ENCODE measurements at places on chromosomes 4 and X.

- no peak for DNase-seq
These were observed 617.4 kb downstream of the CENPC start for GRCh38 chr4:66927937-66928336.

- peak; percentile 41 for DNase-seq
These were observed 8.0 kb downstream of the ZNF827 start for GRCh38 chr4:145930592-145930991.

DNA sequence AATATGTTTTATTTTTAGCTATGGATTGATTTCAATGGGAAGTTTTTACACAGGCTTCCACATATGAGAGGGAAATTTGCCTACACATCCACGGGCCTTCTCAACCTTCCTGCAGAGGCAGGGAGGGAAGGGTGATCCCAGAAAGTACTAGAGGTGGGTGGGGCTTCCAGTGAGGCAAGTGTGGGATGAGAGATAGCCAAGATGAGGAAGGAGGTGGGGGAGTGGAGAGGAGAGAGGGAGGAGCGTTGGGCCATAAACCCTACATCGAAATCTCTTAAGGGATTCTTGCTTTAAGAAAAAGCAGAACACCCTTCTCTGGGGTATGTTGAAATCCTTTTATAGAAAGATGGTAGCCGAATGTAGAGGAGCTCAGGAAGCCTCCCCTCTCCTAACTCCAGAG is 19.0 kb downstream of the NKX6-1 start:
- DNase-seq = no peak

DNA sequence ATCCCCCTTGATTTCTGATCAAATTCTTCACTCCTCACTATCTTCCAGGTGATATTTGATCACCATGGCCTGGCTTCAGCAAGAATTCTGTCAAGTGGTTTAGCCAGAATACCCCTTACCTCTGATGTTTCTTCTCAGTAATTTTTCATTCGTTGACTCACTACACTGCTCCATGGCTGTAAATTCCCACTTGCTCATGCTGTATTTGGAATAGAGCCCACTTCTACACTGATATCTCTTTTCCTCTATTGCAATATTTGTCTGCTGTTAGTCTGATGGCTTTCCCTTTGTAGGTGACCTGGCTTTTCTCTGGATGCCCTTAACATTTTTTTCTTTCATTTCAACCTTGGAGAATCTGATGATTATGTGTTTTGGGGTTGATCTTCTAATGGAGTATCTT is 73.9 kb upstream of the DIPK2B start:
- DNase-seq = peak; percentile 13

GRCh38 chr4:2924765-2925301 is 38.4 kb downstream of the NOP14 start:
- no peak for DNase-seq

GRCh38 chr4:112318239-112319142 is 21.3 kb downstream of the ALPK1 start:
- no peak for DNase-seq

DNA sequence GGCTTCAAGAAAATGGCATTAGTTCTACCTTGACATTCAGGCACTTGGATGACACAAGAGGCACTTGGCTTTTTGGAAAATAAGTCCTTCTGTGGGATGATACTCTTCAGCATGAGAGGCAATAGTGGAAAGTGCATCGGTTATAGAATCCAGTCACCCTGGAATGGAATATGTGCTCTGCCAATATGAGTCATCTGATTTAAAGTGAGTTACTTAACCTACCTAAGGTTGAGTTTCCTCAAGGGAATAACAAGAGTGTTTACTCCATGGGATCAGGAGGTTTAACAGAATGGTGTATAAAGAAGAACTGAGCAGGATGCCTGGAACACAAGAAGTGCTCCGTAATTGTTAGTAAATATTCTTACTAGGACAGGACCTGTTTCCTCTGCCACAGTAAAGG is 10.7 kb downstream of the SLC39A8 start:
- DNase-seq = peak; percentile 19

DNA sequence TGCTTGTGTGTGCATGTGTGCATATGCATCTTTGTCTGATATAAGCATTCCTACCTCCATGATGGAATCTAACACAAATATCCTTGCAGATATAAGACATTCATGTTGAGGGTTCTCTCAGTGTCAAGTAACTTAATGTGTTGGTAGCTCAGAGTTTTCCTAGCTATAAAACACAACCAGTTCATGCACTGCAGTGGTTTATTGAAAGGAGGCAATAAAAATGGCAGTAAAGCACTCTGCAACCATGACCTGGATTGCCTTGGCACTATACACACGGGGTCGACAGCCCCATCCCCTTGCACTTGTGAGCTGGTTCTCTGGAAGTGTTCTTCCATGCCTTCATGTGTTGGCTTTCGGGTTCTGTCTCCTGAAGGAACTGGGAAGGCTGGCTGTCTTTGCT is 38.9 kb downstream of the GPC4 start:
- no peak for DNase-seq

DNA sequence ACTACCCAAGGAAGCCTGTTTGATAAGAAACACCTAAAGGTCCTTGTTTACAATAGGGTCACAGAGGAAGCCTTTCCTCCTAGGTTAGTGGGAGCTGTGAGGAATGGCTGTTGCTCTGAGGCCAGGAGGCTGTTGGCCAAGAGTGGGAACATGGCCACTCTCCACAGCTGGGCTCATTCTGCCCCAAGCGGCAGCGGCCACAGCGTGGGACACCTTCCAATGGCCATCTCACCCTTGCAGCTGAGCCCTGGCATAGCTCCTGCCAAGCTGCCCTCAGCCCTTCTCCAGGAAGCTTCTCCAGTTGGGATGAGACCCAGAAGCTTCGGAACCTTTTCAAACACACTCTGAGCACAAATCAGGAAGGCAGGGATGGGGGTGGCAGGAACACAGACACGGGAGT is 111.8 kb upstream of the MAP3K15 start:
- DNase-seq = no peak

- DNase-seq = no peak
These were observed 41.3 kb downstream of the CC2D2A start for GRCh38 chr4:15510961-15511360.

GRCh38 chr4:53119680-53120079 is 246.2 kb downstream of the SCFD2 start:
- DNase-seq = peak; percentile 67

- peak; percentile 99 for DNase-seq
These were observed 36.9 kb downstream of the EVC start for GRCh38 chr4:5747738-5748375.
